HFF-Myc (cell line): ENCODE measurements at places on chromosomes 3 and 15.

GRCh38 chr3:42476225-42477125 is 26.0 kb upstream of the VIPR1 start:
- DNase-seq, result no peak

DNA sequence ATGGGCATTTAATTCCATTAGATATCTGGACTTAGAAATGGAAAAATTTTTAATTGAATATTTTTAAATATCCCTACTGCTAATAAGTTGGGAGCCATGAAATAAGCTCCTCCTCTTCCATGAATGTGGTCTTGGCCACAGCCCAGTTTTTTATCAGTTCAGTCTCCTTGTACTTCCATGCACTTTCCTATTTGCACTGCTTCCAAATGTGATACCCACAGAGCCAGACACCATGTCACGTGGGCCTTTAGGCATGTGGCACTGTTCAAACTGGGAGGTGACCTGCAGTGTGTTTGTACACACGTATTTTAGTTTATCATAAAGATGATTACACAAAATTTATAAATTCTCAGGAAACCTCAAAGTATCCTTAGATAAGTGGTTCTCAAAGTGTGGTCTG is 80.1 kb upstream of the DGKG start:
- no peak for DNase-seq

DNA sequence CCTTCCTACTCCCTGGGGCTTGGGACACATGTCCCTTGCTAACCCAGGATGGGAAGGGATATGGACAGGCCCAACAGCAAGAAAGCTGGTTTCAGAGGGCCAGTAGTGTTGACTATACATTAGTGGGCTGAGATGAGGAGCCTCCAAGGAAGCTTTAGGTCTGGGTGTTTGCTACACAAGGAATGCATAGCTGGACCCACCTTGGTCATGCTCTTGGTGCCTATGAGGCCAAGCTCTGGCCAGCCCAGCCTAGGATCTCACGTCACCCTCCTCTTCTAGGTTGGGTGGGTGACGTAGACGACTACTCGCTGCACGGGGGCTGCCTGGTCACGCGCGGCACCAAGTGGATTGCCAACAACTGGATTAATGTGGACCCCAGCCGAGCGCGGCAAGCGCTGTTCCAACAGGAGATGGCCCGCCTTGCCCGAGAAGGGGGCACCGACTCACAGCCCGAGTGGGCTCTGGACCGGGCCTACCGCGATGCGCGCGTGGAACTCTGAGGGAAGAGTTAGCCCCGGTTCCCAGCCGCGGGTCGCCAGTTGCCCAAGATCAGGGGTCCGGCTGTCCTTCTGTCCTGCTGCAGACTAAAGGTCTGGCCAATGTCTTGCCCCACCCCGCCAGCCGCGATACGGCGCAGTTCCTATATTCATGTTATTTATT is 653 bp upstream of the WDR6 start:
- no peak for DNase-seq

DNA sequence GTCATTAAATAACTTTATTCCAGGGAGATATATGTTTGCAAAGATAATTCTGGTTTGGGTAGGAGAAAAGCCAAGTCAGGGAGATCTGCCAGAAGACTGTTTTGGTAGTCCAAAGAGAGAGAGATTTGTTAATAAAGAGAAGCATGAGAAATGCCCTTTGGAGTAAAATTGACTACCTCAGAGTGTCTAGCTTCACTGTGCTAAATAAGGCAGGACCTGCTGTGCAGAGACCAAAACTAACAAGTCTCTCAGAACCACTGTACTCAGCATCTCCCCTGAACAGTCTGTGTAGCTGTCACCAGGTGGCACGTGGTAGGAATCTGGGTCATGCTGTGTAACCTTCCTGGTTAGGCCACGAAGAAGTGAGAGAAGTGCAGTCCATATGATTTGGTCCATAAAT is 31.6 kb upstream of the SLC35G2 start:
- no peak for DNase-seq

DNA sequence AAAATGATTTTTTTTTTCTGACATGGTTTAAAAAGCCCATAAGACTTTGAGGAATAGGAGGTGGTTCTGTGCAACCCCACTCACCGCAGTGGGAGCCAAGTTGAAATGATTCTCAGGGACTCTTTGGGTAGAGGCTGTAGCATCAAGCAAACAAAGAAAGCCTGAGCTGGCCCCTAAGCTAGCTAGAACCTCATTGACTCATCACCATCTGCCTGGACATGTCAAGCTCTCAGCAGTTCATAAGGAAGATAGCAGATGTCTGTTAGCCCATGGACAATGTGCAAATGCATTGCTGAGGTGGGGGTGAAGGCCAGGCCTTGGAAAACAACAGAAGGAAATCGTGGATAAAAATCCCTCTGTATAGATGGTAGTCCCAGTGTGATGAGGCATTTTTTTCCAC is 234.8 kb downstream of the NR2F2 start:
- no peak for DNase-seq

GRCh38 chr3:72295276-72295961 is 510.5 kb upstream of the PROK2 start:
- no peak for DNase-seq

- DNase-seq, result no peak
Measured at GRCh38 chr3:197522881-197523441, 32.8 kb downstream of the BDH1 start.

- no peak for DNase-seq
Measured at GRCh38 chr3:49750056-49750455, 26.3 kb upstream of the GMPPB start.

- no peak for DNase-seq
Measured at GRCh38 chr3:26312816-26313215, 309.8 kb upstream of the LRRC3B start.
